ENCODE measurements at places on chromosomes 16 and 17.

DNA sequence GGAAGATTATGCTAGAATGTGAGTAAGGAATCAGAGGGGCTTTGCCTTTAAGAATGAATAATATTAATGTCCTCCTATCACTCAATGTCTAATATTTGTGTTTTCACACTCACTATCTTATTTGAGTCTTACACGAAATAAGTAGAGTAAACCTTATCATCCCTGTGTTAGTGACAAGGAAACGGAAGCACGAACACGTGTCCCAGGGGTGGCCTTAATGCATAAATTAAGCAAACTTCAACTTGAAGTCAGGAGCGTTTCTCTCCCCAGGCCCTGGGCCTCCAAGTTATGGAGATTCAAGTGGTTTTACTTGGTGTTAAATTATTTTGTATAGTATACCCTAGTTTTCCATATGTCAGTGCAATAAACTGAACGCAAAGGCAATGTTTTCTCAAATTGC, 96.0 kb downstream of the WDR59 start:
- no peak for DNase-seq

DNA sequence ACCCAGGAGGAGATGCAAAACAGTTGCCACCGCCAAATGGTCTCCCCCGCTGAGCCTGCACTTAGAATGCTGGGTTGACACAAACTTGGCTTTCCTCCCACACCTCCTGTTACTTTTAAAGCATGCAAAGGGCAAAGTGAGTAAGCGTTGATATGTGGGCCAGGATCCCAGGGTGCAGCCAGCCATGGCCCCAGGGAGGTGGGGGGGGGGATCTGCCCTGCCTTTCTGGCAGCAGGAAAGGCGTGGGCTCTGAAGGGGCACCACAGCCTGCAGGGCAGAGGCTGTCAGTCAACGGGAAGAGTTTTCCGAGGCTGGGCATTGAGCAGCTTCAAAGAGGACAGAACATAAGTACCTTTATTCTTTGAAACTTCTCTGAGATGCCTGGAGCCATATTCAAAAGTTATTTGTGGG, 142.3 kb downstream of the ABCC12 start:
- no peak for DNase-seq

DNA sequence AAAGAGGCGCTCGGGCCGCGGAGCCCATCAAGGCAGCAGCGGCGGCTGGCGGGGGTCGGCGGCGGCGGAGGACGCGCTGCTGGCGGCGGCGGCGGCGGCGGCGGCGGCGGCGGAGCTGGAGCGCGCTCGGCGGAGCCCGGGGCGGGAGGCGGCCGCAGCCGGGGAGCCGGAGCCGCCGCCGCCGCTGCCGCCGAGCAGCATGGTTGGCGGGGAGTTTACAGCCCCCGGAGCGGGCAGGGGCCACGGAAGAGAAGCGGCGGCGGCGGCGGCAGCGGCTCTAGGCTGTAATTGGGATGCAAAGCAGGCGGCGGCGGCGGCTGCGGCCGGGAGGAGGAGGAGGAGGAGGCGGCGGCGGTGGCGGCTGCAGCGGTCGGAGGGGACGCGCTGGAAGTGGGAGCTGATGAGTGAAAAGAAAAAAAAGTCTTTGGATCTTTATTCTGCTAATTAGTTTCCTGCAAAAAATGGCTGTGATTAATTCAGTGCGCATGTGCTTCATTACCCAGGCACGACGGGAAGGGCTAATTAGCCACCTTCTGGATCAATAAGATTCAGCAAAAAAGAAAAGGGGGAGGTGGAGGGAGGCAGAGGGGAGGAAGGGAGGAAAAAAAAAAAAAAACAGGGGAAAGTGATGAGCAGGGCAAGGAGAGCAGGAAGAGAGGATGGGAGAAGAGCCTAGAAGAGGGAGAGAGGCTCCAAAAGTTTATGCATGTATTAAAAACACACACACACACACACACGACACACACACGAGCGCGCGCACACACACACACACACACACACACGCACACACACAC, 10.9 kb upstream of the ZFHX3 start:
- no peak for DNase-seq

GRCh38 chr17:58270476-58271215, 10.1 kb downstream of the MPO start:
- no peak for DNase-seq

- no peak for DNase-seq
These were observed 648.9 kb downstream of the WWOX start for GRCh38 chr16:78748220-78748929.

- peak; percentile 48 for DNase-seq
These were observed 113.7 kb upstream of the DHX40 start for GRCh38 chr17:59451706-59452105.

GRCh38 chr17:68957944-68958343, 2.8 kb upstream of the ABCA8 start:
- no peak for DNase-seq

DNA sequence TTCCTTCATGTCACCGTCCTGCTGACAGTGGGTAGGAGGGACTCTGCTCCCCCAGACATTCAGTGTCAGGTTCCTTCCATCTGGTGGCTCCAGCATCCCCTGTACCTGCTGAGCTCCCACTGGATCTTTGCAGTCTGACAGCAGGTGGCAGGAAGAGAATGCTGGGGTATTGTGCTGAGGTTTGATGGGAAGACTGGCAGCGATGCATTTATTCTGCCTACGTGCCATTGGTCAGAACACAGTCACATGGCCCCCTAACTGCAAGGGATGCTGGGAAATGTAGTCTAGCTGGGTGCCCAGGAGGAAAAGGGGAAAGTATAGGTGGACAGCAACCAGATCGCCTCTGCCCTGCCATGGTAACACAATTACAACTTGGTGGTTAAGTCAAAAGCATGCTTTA, 44.4 kb downstream of the IRX3 start:
- no peak for DNase-seq

GRCh38 chr17:78883533-78884131, 19.4 kb downstream of the CEP295NL start:
- DNase-seq, result peak; percentile 77

GRCh38 chr17:28759256-28759865, 15.6 kb downstream of the TRAF4 start:
- DNase-seq, result no peak

DNA sequence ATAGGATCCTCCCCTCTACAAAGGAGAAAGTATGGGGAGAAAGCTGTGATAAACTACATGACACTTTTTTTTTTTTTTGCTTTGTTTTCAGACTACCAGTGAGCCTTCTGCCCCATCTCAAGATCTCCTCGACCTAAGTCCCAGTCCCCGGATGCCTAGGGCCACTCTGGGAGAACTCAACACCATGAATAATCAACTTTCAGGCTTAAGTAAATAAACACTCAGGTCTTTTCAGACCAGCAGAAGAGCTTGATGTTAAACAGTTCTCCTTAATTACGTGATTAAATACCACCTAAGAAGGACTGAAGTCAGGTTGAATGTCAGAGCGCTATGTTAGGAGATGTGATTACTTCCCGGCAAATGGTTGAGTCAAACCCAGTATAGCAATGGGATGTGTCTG, 31.4 kb downstream of the COX11 start:
- no peak for DNase-seq

DNA sequence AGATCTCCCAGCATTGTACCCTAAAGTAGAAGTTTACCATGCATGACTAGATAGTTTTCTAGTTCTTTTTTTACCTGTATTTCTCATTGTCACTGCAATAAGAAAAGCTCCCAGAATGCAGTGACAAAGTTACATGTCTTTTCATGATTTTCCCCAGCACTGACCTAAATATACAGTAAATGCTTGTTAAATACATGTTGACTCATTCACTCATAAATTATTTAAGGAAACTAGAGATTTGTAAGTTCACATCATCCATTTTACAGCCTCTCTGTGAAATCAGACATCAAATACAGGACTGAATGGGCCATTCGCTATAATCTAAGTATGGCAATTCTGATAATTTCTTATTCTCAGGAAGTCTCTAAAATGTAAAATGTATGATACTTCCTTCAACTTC, 258.9 kb upstream of the AXIN2 start:
- DNase-seq, result no peak

DNA sequence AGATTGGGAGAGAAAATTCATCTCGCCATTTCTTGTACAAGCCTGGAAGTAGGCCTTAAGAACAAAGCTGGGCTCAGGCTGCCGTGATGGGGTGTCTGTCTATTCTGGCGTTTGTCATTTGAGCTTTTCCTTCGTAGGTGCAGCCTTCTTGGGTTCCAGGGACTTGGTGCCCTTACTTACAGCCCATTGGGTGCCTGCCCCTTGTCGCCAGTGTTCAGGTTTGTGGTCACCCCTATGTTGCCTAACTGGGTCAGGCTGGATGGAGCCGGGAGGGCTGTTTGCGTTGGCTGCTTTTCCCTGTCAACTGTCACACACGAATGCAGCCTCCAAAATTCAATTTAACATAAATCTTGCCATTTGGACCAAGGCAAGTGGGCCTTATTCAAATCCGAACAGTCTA, 23.7 kb upstream of the MED9 start:
- no peak for DNase-seq

DNA sequence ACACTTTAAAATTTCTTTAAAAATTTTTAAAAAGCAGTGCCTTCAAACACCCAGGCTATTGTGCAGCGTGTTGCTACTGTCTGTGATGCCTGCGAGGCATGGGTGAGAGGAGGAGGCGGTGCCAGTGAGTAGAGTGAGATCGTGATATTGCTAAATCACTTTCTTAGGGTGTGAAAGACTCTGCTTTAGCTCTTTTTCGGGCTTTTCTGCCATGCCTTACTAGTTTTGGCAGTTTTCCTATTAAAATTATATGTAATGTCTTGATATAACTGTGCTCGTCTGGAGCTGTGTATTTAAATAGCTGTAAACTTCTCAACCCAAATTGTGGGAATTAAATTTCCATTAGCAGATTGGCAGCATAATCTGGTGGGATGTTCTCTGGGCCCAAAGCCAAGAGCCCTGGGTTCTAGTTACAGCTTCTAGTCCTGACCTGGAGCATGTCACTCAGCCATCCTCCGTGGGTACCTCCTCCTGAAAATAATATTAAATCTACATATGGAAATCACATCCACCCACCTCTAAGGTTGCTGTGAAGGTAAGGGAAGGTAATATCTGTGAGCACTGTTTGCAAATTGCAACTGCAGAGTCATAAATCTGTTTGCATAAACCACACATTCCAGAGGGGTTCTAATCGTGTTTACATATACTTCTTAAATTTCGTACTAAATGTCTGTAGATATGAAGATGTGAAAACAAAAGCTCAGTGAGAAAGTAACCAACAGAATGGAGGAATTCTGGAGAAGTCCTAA, 264.3 kb upstream of the CACNG5 start:
- no peak for DNase-seq

DNA sequence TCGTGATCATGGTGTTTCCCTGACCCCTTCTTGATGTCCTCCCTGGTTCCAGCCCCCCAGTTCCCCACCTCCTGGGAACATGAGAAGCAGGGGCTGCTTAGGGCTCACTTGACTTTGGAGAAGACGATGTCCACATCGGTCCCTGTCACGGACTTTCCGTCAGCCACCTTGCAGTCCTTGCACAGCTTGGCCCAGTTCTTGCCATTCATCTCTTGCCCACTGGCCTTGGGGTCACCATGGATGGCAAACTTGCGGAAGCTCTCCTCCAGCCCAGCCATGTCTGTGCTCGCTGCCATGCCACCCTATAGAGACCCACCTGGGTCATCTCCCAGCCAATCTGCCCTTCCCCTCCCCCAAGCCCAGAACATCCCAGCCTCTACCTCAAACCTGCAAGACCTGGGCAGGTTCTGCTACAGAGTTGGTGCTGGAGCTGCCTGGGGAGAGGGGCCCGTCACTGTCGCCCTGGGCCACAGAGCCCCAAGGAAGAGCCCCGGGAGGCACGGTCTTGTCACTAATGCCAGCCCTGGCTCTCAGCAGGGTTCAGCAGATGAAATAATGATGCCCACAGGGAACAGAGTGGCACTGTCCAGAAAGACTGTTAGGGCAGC, 2.4 kb downstream of the TPPP3 start:
- no peak for DNase-seq

GRCh38 chr17:78929908-78930775, 5.0 kb upstream of the TIMP2 start:
- DNase-seq, result no peak

GRCh38 chr17:65453204-65453931, 108.1 kb downstream of the AXIN2 start:
- DNase-seq, result no peak

- no peak for DNase-seq
These were observed 59.9 kb downstream of the OR1D5 start for GRCh38 chr17:3003296-3004149.

DNA sequence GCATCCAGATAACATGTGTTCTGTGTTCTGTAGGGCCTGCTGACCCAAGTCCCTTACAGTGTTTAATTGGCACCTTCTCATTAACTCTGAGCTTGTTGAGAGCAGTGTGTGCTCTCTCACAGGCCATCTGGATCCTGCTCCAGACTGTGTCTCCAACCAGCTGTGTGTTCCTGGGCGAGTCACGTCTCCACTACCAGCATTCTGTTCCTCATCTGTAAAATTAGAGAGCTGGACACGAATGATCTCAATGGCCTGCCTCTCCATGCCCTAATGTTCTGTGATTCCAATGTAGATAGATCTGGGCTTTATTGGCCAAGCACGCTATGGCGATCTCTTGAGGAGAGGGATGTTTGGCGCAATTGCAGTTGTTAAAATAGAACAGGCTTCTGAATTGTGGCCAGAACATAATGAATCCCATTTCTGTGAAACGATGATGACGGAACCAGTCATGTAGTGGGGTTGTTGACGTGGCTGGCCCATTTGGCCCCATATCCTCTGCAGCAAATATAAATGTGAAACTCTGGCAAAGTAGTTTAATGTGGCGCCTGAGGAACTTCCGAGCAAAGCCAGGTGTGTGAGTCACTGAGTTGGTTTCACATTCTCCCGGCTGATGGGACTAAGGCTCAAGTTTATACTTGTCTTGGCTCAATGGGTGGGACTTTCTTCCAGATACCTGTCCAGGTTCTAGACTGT, 22.2 kb downstream of the TBX4 start:
- no peak for DNase-seq

DNA sequence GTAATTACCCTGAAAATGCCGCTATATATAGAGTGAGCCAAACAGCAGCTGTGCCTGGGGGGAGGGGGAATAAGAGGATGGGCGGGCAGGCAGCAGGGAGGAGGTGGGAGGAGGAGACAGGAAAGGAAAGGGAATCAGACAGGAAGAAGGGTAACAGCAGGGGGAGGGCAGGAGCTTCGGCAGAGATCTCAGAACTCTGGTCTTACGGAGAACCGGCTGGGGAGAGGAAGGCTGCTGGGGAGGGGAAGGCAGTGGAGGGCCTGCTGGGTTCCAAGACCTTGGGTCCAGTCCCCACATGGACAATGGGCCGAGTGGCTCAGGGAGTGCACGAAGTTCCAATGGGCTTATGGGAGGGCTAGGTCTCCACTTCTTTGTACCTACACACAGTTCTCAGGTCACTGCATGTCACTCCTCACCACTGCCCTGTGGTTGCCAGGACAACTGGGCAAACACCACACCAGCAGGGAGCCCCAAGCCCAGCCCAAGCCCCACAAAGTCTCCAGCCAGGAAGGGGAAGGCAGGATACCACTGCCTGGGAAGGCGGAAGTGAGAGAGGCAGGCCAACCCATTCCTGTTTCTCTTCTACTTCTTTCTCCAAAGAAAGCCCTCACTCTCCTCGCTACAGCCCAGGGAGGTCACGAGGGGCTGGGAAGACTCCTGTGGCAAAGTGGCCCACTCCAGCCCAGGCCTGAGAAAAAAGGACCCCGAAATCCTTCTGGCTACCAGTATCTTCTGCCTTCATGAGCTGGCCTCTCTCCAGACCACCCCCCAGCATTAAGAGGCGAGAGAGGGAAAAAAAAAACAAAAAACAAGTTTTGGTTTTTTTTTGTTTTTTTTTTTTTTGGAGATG, 25.3 kb downstream of the G6PC3 start:
- DNase-seq, result peak; percentile 89

- no peak for DNase-seq
These were observed 15.9 kb upstream of the SLC38A10 start for GRCh38 chr17:81310949-81311550.
